HCT116 (cell line): ENCODE measurements at places on chromosomes 3 and 15. TPM values are rescaled to one million over a fixed set of nuclear protein-coding genes. Genes with fewer than 3 reads are reported as not detected.

GRCh38 chr3:30982416-30983075, 88.1 kb upstream of the GADL1 start:
- no peak for DNase-seq

Gene SLC7A14
- not detected for total RNA-seq

Gene DAZL
- not detected for total RNA-seq

Gene KNSTRN
- 84.1 TPM for total RNA-seq

DNA sequence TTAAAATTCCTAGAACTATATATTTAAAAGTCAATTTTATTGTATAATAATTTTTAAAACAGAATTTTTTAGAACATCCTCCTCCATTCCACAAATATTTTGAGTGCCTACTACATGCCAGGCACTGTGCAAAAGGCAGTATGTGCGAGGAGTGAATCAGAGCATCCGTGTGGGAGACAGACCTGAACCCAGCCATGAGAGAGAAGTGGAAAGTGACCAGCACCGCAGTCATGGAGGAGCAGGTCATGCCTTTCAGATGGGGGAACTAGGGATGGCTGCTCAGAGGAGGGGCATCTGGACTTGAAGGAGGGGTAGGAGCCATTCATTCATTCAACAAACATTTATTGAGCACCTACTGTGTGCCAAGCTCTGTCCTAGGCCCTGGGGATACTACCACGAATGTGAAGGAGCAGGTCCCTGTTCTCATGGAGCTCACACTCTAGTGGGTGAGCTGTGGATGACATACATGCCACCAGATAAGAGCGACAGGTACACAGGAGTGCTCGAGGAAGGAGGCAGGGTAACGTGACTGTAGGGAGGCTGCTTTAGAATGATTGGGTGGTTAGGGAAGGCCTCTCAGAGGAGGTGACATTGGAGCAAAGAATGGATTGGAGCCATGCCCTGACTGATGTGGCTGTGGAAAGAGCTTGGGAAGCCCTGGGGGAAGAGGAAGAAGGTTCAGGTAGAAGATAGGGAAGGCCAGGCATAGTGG, 3.1 kb upstream of the CHRNA3 start:
- no peak for DNase-seq

- DNase-seq, result no peak
Observed at GRCh38 chr3:72295276-72295961, 510.5 kb upstream of the PROK2 start.

Gene LRIG1
- 3.1 TPM for total RNA-seq
